ENCODE measurements at places on chromosomes 12 and 14.

DNA sequence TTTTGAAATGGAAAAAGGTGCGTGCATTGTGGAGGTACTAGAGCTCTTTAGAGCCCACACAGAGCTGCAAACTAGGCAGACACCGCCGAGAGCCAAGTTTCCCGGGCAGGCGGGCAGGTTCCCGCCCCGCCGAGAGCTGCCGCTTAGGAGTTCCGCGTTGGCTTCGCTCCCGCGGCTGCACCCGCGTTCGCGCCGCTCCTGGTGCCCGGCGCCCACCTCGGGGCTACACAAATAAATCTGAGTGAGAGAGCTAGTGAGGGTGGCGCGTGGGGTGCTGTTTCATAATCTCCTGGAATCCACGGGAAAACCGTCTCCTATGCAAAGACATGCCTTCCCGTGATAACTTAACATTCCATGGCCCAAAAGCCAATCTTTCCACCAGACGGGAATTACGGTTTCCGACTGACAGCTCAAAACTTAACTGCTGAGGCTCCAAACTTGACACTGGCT lies 645 bp downstream of the KITLG start:
- no peak for DNase-seq

GRCh38 chr12:86658303-86658702 lies 402.1 kb upstream of the MGAT4C start:
- no peak for DNase-seq

DNA sequence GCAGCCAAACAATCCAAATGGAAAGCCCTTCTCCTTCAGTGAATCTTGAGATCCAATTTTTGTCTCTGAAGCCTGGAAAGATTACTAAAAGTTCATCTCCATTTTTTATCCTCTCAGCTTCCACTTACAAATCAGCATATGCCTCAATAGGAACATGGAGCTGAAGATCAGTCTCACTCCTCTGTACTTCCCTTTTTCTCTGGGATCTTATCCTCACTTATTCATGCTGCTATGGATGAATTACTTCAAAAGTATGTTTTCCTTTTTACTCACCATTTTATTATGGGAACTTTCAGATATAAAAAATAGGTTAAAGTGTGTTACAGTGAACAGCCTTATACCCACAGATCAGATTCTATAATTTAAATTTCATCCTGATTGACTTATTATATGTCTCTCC lies 14.4 kb upstream of the NTF3 start:
- DNase-seq, result no peak

DNA sequence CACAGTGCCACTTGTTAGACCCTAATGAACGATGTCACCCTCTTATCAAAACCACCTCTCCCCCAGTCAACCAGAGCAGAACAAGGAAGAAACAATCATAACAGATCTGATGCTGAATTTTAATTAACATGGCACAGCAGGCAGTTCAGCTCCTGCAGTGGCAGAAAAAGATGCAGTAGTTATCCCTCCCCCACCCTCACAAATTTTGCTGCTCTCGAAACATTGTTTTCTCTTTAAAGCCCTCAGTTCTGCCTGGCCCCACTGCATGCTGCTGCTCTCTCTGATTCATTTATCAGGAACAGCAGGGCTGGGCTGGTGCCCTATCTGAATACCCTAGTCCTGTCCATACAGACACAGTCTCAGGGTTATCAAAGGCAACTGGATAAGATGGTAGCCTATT lies 12.2 kb downstream of the CCDC175 start:
- DNase-seq, result no peak

GRCh38 chr12:9404469-9405260 lies 196.5 kb upstream of the PZP start:
- no peak for DNase-seq

DNA sequence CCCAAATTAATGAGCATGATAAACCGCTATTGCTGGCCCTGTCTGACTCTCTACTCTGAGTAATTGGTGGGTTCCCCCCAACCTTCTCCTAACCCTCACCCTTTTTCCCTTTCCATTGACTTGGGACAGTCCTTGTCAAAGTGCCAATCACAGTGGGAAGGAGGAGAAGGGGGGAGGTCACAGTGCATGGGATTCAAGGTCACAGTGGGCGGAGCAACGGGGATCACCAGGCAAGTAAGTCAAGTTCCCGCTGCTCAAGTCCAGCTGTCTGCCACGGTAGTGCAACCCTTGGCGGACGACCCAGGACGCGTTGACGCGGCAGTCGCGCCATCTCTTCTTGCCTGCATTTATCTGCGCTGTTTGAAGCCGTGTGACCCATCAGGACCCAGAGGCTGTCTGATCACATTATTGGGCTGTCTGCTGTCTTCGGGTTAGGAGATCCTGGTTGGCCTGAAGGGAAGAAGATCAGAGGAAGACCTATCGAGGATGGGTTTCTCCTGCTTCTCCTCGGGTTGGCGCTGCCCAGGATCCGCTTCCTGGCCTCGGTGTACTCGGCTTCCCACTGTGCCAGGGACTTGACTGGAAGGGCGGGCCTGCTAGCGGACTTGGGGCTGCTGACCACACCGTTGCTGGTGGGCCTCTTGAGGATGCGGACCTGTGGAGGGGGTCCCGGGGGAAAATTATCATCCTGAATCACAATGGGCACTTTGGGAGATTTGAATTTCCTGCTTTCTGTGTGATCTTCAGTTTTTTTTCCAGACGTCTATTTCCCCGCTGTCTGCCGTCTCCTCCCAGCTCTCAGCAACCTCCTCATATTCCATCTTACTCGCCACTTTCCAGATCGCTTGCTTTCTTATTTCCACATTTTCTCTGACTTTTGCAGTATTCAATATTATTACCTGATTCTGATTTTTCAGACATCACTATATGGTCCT lies 3.1 kb upstream of the MDM2 start:
- no peak for DNase-seq
